ENCODE measurements at places on chromosomes 11 and 22. TPM values are rescaled to one million over a fixed set of nuclear protein-coding genes. Genes with fewer than 3 reads are reported as not detected.

The BCL2L13 gene
- total RNA-seq = 69.0 TPM

The RASD2 gene
- total RNA-seq = 0.16 TPM

GRCh38 chr22:49712195-49712791, 115.4 kb downstream of the BRD1 start:
- H3K4me1 ChIP-seq = no peaks in the 10 kb centered on the region
- DNase-seq = no peak
- no peaks in the 10 kb centered on the region for H3K27me3 ChIP-seq
- no peak overlapping the region for H3K27ac ChIP-seq
- H3K36me3 ChIP-seq = no peaks in the 10 kb centered on the region

DNA sequence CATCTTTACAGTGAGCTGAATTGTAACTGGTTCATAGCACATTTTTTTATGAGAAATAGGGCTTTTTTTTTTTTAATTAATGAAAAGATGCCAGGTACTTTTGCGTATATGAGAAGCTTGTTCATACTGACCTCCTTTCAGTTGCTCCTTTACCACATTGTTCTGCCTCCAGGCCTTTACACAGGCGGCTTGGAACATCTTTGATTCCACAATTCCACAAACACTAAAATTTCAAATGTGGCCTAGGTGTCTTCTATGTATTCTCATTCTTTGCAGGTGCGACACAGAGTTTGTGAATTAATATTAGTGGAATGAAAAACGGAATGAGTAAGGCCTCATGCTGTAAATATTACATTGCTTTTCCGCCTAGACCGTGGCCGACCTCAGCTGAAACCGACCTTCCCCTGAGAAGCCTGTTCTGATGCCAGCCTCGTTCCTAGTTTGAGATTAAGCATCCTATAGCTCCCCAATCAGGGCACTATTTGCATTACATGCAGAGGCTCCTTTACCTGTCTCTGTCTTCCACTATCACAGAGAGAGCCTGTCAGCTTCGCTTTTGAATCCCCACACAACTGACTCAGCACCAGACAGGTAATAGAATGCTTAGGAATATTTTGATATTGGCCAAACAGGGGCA, 125.8 kb downstream of the LDLRAD3 start:
- peaks cover 15% of the 10 kb centered on the region for H3K4me1 ChIP-seq
- no peaks in the 10 kb centered on the region for H3K36me3 ChIP-seq
- no peak overlapping the region for H3K27ac ChIP-seq
- H3K4me3 ChIP-seq = no peak overlapping the region
- DNase-seq = no peak

GRCh38 chr11:2211113-2211971, 39.7 kb upstream of the TH start:
- no peak overlapping the region for H3K27ac ChIP-seq
- peaks cover 13% of the 10 kb centered on the region for H3K27me3 ChIP-seq
- no peak for DNase-seq
